ENCODE measurements at places on chromosomes 11 and 22. TPM values are rescaled to one million over a fixed set of nuclear protein-coding genes. Genes with fewer than 3 reads are reported as not detected.
A peak's percentile ranks its signal among the peaks of the same experiment; 100 is the strongest.

- no peak for DNase-seq
These were observed 3.4 kb downstream of the GUCY1A2 start for GRCh38 chr11:107014871-107015270.

DNA sequence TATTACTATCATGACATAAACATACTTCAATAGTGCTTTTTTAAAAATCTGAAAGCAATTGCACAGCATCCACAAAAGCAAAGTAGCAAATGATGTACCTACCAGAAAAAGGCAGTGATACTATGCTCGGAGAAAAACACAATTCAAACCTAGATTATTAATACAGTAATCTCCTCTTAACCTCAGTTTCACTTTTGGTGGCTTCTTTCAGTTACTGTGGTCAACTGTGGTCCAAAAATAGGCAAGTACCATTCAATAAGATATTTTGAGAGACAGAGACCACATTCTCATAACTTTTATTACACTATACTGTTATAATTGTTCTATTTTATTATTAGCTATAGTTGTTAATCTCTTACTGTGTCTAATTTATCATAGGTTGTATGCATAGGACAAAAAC is 20.8 kb downstream of the KCNA4 start:
- no peak for DNase-seq

DNA sequence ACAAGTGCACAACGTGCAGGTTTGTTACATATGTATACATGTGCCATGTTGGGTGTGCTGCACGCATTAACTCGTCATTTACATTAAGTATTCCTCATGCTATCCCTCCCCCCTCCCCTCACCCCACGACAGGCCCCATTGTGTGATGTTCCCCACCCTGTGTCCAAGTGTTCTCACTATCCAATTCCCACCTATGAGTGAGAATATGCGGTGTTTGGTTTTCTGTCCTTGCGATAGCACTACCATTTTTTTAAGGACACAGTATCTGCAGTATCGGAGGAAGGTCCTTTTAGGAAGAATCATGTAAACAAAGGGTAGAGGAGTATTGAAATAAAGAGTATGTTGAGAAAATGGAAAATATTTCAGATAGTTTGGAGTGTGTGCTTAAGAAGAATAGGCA is 25.9 kb downstream of the PDE3B start:
- DNase-seq, result no peak

GRCh38 chr22:36237462-36238372 is 1.6 kb downstream of the APOL2 start:
- no peak for DNase-seq

DNA sequence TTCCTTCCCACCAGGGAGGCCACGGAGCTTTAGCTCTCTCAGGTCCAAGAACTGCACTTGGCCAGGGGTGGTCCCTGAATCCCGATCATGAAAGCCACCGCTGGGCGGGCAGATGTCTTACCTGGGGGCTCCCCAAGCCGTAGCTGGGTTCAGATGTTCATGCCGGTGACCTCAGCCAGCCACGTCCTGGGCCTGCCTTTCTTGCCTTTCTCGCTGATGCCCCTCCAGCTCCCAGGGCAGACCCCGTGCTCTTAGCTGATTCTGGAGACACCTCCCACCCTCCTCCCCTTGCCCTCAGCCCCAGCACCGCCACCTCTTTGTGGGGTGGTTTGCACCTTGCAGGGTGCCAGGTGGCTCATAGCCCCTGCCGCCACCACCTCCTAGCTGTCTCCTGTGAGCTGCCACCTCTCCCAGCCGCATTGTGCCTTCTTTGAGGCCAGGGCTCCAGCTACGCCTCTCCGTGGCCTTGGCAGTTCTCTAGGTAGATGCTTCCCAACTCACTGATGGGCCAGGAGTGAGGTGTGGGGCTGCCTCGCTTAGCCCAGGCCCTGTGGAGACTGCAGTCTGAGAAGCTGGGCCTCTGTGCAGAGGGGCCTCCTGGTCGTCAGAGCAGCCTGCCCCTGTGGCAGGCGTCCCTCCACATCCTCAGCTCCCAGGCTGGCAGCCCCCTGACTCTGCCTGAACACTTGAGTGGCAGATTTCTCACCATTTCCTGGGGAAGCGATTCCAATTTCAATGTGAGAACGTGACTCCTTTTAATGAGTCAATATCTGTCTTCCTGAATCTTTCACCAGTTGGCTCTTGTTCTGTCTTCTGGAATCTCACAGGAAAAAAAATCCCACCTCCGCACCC is 97.6 kb upstream of the B3GAT1 start:
- DNase-seq, result no peak

The SYCE3 gene
- not detected for total RNA-seq

- DNase-seq, result peak; percentile 20
These were observed 220.9 kb downstream of the PGR start for GRCh38 chr11:100908746-100909145.

GRCh38 chr22:35782504-35782903 is 64.8 kb downstream of the APOL5 start:
- DNase-seq, result no peak

DNA sequence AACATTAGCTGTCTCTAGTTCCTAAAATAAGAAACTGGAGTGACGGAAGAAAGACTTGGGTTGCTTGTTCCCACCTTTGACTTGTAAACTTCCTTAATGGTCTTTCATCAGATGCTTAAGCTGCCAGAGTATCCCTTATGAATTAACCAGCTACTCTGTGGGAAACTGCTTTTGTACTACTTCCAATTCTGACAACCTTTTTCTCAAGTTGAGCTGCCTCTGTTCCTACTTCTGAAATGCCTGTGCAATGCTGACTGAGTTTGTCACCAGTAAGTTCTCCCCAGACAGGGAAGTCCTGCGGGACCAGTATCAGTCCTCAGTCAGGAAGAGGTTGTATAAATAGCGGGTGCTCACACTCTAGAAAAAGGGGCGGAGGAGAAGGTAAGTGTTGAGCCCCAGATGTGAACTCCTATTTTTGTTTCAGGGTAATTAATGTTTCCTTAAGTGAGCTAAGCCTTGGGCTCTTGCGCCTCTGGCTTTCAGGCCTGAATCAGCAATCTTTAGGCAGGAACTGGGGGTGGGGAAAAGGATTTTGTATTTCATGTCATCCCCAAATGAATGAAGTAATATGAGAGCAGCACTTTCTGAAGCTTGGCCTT is 67.2 kb downstream of the CECR2 start:
- no peak for DNase-seq

GRCh38 chr11:124799348-124800225 is 619 bp downstream of the MSANTD2 start:
- DNase-seq, result no peak

GRCh38 chr11:11864803-11865202 is 23.0 kb downstream of the USP47 start:
- DNase-seq, result no peak

GRCh38 chr11:492427-493226 is 14.4 kb downstream of the RNH1 start:
- DNase-seq, result no peak

GRCh38 chr22:19723232-19723982 is at the start of gene GP1BB:
Gene GP1BB, plus strand, starts transcription at chr22:19723539. Its CDS starts 31 bp downstream, at chr22:19723570.
- DNase-seq, result no peak

The MPPED2 gene
- total RNA-seq, result 1.8 TPM

The SNX15 gene
- total RNA-seq, result 8.5 TPM

GRCh38 chr11:29562183-29562582 is 454.6 kb downstream of the KCNA4 start:
- DNase-seq, result no peak

GRCh38 chr11:77630157-77630710 is 7.4 kb downstream of the CLNS1A start:
- no peak for DNase-seq

The LARGE1 gene
- total RNA-seq, result 3.9 TPM

The DRD4 gene
- total RNA-seq, result not detected

GRCh38 chr11:34006876-34007275 is 44.7 kb upstream of the CAPRIN1 start:
- DNase-seq, result no peak

The TSKU gene
- total RNA-seq, result 67.1 TPM

The DUSP8 gene
- 3.2 TPM for total RNA-seq

The CHRM1 gene
- not detected for total RNA-seq

- DNase-seq, result no peak
These were observed 130.6 kb upstream of the MTNR1B start for GRCh38 chr11:92838759-92839310.

DNA sequence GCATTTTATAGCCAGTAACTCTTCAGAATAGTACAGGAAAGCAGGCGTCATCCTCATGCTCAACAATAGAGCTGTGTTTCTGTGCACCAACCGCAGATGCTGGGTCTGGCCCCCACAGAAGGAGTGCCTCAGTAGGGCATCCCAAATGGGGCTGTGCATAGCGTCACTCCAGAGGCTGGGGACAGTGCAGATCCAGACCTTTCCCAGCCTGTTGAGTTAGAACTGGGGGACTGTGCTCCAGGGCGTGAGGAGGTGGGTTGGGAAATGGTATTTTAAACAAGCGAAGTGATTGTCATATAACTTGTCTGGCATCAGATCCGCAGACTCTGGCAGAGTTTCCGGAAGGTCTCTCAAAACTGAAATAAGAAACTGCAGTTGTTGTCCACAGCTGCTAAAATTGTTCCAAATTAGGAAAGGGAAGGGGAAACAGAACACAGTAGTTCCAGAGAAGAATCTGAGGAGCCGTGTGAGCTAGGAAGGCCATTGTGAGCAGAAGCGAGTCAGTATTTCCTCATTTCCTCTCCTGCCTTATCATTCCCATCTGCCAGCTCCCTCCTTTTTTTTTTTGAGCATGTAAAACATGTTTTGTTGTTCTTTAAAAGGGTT is 52.2 kb downstream of the JAM3 start:
- peak; percentile 38 for DNase-seq

DNA sequence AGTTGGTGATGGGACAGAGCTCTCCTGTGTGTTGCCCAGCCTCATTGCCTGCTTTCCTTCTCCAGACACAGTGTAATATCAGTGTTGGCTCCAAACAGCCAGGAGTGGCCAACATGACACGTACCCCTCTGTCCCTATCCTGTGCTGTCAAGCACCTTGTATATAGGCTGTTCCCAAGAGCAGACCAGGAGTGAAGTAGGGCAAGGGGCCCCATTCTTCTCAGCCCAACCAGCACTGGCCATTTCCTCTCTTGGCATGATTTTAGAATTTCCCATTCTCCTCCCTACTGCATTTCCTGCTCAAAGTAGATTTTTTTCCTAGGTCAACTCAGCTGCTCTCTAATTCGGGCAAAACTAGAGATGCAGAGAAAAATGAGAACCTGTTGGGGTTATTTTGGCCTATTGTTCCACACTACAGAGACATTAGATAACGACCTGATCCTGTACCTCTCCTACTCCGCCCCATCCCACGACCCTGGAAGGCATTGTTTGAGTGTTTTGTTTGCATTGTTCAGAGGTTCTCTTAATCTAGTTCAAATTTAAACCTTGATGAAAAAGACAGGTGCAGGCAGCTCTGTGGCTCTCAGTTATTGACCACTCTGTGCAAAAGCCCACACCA is 95.6 kb downstream of the RASSF10 start:
- no peak for DNase-seq

The LMO1 gene
- total RNA-seq, result not detected

The FAM181B gene
- not detected for total RNA-seq

DNA sequence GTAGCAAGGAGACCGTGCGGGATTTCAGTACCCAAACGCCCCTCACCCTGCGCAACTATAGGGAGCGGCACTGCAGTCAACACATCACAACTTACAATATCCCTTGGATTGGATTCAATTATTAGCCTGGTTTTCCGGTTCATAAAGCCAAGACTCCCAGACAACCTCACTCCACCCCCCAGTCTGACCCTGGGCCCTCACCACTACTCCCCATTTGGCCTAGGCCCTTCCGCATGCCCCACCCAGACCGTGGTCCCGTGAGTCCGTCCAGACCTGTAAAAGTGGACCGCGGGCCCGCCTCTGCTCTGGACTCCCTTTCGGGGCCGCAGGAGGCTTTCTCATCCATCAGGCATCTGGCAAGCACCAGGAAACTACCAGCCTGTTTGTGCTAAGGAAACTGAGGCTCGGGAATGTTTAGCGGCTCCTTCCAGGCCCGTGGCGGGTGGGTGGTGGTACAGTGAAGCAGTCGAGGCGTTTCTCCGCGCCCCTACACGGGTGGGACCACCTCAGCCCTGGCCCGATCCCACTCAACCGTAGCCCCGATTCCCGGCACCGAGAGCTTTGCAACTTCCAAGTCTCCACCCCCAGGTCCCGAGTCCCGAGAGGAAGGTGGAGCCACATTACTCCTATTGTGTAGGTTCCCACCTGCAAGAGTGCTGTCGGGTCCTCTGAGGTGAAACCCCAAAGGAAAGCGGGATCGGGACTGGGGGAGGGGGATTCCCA is 679 bp upstream of the DPP3 start:
- DNase-seq, result peak; percentile 10

DNA sequence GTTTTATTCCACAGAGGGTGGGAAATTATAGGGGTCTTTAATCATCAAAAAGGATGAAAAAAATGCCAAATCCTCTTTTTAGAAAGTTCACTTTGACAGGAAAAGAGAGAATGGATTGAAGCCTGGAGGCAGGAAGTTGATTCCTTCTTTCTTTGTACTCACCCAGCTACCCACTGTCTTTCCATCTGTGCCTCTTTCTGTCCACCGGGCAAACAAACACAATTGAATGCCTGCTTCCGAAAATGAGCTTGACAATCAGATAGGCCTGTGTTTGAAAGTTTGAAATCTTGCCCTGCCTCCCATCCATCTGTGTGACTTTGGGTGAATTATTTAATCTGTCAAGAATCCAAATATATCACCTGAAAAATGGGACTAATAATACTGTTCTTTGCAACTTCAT is 81.1 kb downstream of the SCN3B start:
- no peak for DNase-seq

DNA sequence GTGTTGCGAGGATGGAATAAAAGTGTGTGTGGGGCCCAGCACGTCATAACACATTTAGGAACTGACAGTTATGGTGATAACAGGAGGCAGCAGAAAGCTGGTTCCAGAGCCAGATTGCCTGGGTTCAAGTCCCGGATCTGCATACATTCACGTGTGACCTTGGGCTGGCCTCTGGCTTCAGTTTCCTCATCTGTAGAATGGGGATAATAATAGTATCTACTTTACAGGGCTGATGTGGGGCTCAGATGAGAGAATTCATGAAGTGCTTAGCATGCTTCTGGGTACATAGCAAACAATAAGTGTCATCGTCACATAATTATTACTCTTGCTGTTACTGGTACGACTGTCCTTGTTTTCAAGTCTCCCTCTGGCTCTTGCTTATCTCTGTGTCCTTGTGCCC is 97.3 kb downstream of the KIAA1671 start:
- no peak for DNase-seq

DNA sequence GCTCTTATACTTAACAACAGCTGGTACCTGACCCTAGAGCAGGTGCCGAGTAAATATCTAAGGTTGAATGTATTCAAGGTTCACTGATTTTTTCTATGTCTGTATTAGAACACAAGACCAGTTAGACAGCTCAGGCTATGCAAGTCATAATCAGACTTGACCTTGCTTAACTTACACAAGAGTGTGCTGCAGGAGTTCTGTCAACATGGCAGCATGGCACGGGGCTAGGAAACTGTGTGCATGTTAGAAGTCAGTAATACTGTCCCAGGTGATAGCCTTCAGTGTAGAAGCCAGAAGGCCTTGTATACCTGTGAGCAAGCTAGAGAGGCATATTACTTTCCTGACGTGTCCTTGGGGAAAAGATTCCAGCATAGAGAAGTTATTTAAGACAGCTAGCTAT is 253.1 kb downstream of the FAT3 start:
- DNase-seq, result no peak

The DEFB131B gene
- not detected for total RNA-seq
